ENCODE measurements at places on chromosomes 7 and 10.

- DNase-seq: no peak
These were observed 1119.2 kb downstream of the CNTNAP2 start for GRCh38 chr7:147235645-147236382.

DNA sequence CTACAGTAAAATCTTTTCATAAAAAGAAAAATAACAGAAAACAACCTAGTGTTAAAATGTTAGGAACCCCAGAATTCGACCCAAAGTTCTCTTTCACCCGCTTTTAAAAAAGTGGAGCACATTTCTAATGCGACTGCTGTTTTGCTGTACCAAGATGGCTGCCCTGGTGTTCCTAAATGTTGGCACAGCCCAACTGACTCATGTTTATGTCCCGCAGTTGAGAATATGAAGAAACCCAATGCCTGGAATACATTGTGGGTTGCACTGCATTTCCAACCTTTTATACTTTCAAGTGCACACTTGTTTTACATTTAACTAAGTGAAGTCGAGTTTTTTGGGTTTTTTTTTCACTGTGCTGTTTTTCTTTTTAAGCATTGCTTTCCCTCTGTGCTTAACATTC, 944 bp downstream of the STEAP1B start:
- DNase-seq: no peak

- DNase-seq: no peak
These were observed 51.7 kb downstream of the SNX10 start for GRCh38 chr7:26343320-26343832.

DNA sequence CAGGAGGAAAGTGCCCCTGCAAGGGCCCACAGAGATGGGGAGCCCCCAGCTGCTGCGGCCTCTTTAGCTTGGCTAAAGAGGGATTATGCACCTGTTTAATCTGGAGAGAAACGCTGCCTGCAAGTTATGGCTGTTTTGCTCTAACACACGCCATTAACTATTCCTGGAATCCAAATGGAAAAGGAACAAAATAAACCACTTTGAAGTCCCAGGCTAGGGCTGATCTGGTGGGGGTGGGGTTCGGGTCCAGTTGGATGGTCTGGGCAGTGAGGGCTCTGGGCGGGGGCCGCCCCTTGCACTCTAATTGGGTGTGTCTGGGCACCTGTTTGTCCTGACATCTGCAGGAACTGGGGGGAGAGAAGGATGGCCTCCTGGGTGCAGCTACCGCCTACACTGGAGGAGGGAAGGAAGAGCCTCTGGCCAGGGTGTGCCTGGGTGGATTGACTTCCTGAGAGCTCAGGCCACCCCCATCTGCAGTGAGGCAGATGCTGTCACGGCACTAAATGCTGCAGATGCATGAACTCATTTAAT, 300.6 kb downstream of the ZEB1 start:
- DNase-seq: no peak

DNA sequence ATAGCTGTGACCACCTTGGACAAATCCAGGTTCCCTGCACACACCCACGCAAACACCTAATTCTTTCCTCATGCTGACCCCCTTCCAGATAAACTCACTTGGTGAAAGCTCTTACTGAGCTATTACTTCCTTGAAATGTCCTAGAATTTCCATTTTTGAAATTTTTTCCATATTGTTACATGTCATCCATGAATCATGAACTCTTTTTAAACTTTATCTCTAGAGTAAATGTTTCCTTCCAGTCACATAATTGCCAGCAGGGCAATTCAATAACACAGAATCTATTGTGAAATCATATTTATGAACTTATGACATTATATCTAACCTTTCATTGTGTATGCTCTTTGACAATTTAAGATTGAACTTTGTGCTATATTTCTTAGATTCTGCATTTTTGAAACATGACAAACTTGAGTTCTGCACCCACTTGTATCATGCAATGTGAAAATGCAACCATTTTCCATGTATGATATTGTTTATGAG, 26.8 kb upstream of the FGL2 start:
- DNase-seq: no peak

- DNase-seq: no peak
These were observed 60.9 kb upstream of the CHRM2 start for GRCh38 chr7:136807598-136807997.

GRCh38 chr7:155993420-155994278, 181.4 kb upstream of the SHH start:
- no peak for DNase-seq

DNA sequence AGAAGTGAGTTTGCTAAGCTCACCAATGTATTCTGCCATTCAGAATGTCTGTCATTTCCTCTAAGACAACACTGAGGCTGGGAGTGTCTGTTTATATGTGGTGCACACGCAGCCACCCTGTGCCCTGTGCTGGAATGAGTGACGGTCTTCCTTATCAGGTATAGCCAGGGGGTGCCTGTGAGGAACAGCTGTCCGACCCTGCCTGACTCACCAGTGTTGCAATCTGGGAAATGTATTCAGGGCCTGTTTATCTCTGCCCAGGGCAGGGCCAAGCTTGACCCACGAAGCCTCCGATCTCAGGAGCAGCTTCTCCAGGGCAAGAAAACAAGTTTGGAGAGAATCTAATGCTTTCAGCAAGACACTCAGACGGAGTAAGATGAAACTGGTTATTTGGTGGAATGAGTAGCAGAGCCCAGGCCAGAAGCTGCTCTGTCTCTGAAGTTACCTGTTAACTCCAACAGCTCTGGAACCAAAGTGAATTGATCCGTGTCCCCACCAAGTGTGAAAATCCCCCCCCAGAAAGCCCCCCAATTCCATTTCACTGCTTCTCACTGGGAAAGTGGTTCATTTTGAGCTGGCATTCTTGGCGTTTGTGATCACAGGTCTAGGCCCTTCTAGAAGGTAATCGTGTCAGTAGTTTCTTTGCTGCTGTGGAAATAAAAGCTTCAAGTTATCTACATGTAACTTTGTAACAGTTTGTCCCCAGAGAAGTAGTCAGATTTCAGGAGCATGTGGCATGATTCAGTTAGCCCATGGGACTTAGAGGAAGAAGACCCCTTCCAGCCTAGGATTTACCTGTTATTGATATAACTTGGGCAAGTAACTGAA, 6.1 kb upstream of the UBE2H start:
- DNase-seq: no peak

- DNase-seq: no peak
These were observed 138.0 kb downstream of the CACNB2 start for GRCh38 chr10:18278181-18278580.

GRCh38 chr10:30587522-30588031, 42.0 kb downstream of the LYZL2 start:
- no peak for DNase-seq

- DNase-seq: peak; percentile 57
These were observed 64.5 kb upstream of the SYPL1 start for GRCh38 chr7:106176414-106177299.

GRCh38 chr10:70925377-70926225, 37.2 kb upstream of the PCBD1 start:
- DNase-seq: peak; percentile 73

DNA sequence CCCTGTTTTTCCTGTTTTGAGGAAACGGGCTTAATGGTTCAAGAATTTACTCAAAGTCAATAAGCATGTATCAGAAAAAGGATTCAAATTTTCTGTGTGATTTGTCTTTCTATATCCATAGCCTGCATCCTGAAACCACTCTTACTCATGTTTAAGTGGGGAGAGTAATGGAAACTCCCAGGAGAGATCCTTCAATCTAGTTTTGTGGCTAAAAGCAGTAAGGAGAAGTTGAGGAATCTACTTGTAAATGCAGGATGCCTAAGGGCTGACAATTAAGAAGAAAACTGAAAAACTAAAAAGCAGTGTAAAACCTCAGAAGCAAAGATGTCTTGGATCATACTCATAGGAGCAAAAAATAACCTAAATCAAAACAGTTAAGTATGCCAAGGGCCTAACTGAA, 68.1 kb upstream of the GRID1 start:
- no peak for DNase-seq

- no peak for DNase-seq
These were observed 658.3 kb downstream of the SUGCT start for GRCh38 chr7:40793132-40793531.

DNA sequence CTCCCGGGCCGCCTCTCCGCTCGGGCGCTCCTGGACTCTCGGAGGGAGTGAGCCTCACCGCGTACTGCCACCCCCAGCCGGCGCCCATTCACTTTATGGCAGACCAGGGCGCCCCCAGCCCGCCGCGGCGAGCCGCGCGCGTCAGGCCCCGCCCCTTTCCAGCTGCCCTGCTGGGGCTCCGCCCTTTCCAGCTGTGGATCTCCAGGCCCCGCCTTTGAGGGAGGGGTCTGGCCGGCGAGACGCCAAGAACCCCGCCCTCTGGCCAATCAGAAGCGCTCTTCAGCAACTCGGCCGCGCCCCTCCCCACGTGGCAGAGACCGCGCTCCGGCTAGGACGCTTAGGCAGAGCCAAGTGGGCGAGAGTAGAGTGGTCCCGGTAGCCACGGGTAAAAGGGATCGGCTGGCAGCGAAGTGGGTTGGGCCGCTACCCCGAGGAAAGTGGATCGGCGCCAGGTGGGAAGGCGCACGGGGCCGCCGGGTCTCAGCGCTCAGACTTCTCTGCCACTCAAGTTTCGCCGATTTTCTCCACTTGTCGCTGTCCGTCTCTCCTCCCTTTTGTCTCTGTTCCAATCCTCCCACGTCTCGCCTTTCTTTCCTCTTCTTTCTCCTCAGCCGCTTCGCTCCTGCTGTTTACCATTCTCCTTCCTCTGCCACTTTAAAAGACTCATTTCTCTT, at the start of gene PITX3:
Gene PITX3, minus strand, starts transcription at position 69 of the 674 bp plus-strand sequence. CDS start 9,432 bp downstream, outside the sequence.
- DNase-seq: peak; percentile 91

DNA sequence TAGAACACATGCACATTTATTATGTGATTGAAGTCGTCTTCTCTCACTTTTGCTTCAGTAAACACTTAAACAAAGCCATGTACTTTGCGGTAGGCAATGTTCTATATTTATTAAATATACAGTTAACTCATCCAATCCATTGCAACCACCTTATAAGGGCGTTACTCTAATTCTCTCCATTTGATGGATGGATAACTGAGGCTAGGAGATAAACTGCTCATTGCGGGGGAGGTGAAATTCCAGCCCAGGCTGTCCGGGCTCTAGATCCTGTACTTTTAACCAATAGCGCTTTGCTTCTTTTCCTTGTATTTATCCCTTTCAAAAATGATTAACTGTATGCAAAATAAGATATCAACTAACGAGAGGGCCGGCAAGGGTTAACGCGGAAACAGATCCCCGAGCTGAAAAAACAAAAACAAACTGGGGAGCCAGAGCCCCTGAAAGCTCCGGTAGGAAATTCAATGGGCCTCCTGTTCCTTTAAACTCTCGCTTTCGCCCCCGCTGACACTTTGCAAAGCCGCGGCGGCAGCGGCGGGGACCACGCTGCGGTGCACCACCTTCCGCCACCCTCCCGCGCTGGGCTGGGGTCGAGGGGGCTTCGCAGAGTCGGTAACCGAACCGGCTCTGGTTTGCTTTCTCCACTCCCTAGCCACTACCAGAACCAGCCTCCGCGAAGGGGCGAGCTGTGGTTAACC, 1.0 kb upstream of the PLXDC2 start:
- DNase-seq: no peak

DNA sequence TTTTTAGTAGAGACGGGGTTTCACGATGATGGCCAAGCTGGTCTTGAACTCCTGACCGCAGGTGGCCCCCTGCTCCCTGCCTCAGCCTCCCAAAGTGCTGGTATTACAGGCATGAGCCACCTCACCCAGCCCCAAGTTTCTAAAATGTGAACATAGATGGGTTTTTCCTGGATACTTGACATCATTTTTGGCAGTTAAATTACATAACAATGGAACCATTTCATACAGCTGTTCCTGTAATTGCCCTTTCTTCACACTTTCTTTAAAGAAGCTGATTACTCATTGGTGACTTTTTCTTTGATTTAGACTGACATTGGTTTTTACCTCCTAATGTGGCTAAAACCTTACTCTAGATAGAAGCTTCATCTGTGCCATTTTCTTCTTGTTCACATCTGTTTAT, 5.9 kb downstream of the ZKSCAN1 start:
- DNase-seq: no peak

GRCh38 chr7:15099074-15099473, 196.5 kb upstream of the DGKB start:
- DNase-seq: no peak

- no peak for DNase-seq
These were observed 91.4 kb upstream of the PDLIM1 start for GRCh38 chr10:95382174-95382573.

DNA sequence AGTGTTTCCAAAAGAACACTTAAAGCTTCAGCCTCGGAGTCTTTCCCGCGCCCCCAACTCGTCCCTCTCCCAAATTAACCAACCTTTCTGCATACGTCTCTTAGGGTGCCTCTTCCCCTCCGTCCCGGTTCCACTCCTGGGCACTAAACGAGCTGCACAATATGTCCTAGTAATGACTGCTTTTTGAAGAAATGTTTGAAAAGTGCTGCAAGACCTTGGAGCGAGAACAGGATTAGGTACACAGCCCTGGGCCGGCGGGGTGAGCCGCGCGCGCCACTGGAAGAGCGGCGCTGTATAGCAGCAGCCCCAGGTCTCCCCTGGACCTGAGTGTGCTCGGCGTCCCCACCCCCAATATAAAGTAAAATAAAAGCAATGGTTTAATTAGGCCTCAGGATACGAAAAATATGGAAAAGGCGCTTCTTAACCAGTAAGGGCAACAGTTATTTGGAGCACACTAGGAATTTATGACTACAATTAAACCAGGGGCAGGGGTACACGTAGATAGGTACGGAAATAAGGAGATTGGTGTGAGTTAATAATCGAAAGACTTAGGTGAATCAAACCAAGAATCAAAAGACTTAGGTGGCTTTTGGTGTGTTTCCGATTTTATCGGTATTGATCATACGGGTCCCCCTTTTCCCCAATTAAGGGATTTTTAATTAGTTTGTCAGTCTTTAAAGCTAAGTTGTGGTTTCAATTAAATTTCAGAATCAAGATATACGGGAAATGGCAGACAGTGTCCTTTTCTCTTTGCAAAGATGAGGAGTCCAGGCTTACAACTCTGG, 1.9 kb downstream of the TET1 start:
- DNase-seq: peak; percentile 72

GRCh38 chr7:94655848-94656657, at the start of gene SGCE:
Gene SGCE (minus strand): TSS chr7:94656133. CDS start chr7:94656098, 35 bp downstream.
- DNase-seq: peak; percentile 86

- no peak for DNase-seq
These were observed 69.9 kb downstream of the APBB1IP start for GRCh38 chr10:26508016-26508415.

DNA sequence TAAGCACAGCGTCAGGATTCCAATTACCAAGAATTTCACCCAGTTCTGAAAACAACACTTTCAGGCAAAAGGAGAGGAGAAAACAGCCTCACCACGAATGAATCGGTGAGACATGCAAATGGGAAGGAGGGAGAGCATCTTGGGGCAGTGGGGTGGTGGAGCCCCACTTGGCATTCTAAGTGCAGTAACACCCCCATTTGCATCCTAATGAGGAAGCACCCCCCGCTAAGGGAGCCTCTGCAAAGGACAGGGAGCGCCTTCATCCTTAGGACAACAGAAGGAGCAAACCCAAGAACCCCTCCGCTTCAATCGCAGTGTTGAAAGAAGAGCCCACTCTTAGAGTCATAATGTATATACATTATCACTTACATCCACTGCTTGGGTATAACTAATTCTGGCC, 46.8 kb downstream of the NRAP start:
- no peak for DNase-seq

- no peak for DNase-seq
These were observed 90.9 kb upstream of the SMNDC1 start for GRCh38 chr10:110395350-110396283.
